ENCODE measurements at places on chromosomes 16 and 17. TPM values are rescaled to one million over a fixed set of nuclear protein-coding genes. Genes with fewer than 3 reads are reported as not detected.

The CFAP97D1 gene
- total RNA-seq: 0.32 TPM

The AHSP gene
- 48.6 TPM for total RNA-seq

The DPEP3 gene
- total RNA-seq: 1.5 TPM

The ZNF423 gene
- 3.5 TPM for total RNA-seq

The CDH13 gene
- 2.3 TPM for total RNA-seq

The PPP1R9B gene
- 119 TPM for total RNA-seq

The ALDH3A1 gene
- 3.7 TPM for total RNA-seq

The SMARCE1 gene
- total RNA-seq: 105 TPM

The CETP gene
- 34.5 TPM for total RNA-seq

The MYL4 gene
- 3.9 TPM for total RNA-seq

The KRT28 gene
- total RNA-seq: not detected

The PRAC1 gene
- not detected for total RNA-seq

The IGSF6 gene
- total RNA-seq: 39.6 TPM

The KRT27 gene
- not detected for total RNA-seq

The RAB26 gene
- total RNA-seq: 0.26 TPM

The NPIPA8 gene
- total RNA-seq: 64.6 TPM

The DCTPP1 gene
- 24.2 TPM for total RNA-seq

The CDC6 gene
- 10.9 TPM for total RNA-seq

The MPP3 gene
- total RNA-seq: 9.8 TPM

The IKZF3 gene
- 89.1 TPM for total RNA-seq

The KRTAP4-1 gene
- total RNA-seq: not detected

The TEKT5 gene
- total RNA-seq: not detected

The ABCA8 gene
- total RNA-seq: 63.7 TPM

The ITGB4 gene
- 90.1 TPM for total RNA-seq
